Activated T-cell treated with anti-CD3 and anti-CD28 coated beads, Interleukin-2, amount 50 U/mL, for 48 hours (primary cell): ENCODE measurements at places on chromosomes 6 and 20.

GRCh38 chr6:104682722-104683643 lies 176.7 kb downstream of the HACE1 start:
- DNase-seq: peak; percentile 79

GRCh38 chr6:145031001-145031400 lies 704.3 kb downstream of the EPM2A start:
- DNase-seq: no peak

DNA sequence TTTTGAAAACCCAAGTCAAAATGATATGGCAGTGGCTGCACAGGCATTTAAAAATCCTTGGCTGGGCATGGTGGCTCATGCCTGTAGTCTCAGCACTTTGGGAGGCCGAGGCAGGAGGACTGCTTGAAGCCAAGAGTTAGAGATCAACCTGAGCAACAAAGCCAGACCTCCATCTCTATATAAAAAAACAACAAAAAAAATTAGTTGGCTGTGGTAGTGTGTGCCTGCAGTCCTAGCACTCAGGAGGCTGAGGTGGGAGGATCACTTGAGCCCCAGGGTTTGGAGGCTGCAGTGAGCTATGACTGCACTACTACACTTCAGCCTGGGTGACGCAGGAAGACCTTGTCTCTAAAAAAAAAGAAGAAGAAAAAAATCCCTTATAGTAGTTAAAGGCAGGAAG lies 142.9 kb downstream of the MYB start:
- DNase-seq: no peak

GRCh38 chr6:165204807-165205545 lies 104.4 kb downstream of the C6orf118 start:
- DNase-seq: no peak

DNA sequence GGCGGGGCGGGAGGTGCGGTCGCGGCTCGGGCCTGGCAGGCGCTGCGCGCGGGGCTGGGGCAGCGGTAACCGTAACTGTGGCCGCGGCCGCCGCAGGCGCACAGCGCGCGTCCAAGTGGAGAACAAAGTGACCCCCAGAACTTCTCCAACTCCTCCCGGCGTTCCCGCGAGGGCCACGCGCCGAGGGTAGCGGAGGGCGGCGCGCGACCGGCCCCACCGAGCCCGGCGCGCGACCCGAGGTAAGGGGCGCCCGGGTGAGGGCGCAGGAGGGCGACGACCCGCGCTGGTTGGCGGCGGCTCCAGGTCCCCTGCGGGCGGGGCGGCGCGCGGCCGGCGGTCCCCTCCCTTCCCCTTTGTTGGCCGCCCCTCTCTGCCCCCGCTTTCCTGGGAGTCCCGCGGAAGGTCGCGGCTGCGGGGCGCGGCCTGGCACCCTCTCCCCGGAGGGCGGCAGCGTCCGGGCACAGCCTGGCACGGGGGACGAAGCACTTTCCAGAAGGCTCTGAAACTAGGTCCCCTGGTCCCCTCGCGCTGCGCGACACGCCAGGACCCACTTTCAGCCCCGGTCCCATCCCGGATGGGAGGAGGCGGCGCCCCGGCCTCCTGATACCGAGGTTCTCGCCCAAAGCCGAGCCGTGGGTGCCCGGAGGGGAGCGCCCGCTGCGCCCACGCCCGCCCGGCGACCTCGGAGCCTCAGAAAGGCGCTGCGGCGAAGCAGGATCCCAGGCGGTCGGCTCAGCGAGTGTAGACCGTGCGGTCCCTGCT lies at the start of gene TIAM2:
Gene TIAM2, plus strand, starts transcription at position 62 of the 762 bp plus-strand sequence. CDS start 133,909 bp downstream, outside the sequence.
- DNase-seq: peak; percentile 58

GRCh38 chr20:20666359-20666758 lies 46.1 kb downstream of the RALGAPA2 start:
- DNase-seq: no peak

GRCh38 chr20:50358971-50359370 lies 151.2 kb upstream of the PTPN1 start:
- no peak for DNase-seq

- DNase-seq: no peak
Observed at GRCh38 chr6:92026878-92027277, 1392.5 kb downstream of the EPHA7 start.

DNA sequence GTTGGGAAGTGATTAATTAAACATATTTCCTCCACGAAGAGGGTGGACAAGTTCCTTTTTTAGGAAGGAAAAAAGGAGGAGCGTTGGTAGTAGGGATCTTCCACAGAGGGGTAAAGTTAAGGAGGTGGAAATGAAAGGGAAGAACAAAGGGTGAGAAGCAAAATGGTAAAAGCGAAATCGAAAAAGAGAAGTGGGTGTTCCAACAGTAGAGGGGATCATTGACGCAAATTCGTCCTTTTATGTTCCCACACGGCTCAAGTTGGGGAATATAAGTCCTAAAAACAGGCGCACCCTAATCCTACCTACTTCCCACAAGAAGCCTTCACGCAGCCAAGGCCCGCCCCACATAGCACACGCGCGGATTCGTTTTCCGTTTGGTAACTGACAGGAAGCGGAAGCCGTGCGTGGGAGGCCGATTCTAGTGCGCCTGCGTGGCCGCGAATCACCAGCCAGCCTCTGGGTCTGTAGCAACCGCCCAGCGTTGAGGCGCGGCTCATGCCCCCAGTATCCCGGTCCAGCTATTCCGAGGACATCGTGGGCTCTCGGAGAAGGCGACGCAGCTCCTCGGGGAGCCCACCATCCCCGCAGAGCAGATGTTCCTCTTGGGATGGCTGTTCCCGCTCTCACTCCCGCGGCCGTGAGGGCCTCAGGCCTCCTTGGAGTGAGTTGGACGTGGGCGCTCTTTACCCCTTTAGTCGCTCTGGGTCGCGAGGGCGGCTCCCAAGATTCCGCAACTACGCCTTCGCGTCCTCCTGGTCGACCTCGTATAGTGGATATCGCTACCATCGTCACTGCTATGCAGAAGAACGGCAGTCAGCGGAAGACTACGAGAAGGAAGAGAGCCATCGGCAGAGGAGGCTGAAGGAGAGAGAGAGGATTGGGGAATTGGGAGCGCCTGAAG lies at the start of gene NKAPL:
Gene NKAPL, plus strand, starts transcription at position 421 of the 901 bp plus-strand sequence. Its CDS starts 75 bp downstream, at position 496.
- peak; percentile 77 for DNase-seq

DNA sequence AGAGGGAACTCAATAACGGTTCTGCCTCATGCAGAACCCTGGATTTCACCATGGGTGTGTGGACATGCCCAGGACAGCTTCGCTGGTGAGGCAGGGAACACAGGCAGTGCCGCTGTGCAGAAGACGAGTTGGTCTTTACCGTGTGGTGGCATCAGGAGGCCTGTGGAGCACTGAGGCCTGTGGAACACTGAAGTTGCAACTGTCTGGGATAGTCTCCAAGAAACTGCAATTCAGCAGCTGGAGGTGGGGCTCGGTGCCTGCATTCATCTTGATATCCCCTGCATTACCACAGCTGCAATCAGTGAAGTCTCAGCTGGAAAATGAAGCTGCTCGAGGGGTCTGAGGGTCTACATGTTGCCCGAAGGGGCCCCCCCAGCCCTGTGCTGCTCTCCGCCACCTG lies 202.4 kb upstream of the CDH4 start:
- no peak for DNase-seq
